ENCODE measurements at places on chromosomes 5 and 9. TPM values are rescaled to one million over a fixed set of nuclear protein-coding genes. Genes with fewer than 3 reads are reported as not detected.

CDX1 gene
- 0.75 TPM for polyA plus RNA-seq

NUTM2F gene
- polyA plus RNA-seq: not detected

AP3S1 gene
- polyA plus RNA-seq: 112 TPM

RANBP6 gene
- polyA plus RNA-seq: 32.5 TPM

ABO gene
- 27.8 TPM for polyA plus RNA-seq

INSL6 gene
- polyA plus RNA-seq: 1.1 TPM

PCDHA11 gene
- 0.09 TPM for polyA plus RNA-seq

NR4A3 gene
- 2.4 TPM for polyA plus RNA-seq

PCDHB13 gene
- polyA plus RNA-seq: 6.9 TPM

BSPRY gene
- 9.9 TPM for polyA plus RNA-seq

THOC3 gene
- 93.0 TPM for polyA plus RNA-seq

TAF11L10 gene
- not detected for polyA plus RNA-seq

TMEM215 gene
- polyA plus RNA-seq: 0.12 TPM

- DNase-seq: no peak
These were observed 50.0 kb upstream of the KLF4 start for GRCh38 chr9:107539427-107540163.

DNA sequence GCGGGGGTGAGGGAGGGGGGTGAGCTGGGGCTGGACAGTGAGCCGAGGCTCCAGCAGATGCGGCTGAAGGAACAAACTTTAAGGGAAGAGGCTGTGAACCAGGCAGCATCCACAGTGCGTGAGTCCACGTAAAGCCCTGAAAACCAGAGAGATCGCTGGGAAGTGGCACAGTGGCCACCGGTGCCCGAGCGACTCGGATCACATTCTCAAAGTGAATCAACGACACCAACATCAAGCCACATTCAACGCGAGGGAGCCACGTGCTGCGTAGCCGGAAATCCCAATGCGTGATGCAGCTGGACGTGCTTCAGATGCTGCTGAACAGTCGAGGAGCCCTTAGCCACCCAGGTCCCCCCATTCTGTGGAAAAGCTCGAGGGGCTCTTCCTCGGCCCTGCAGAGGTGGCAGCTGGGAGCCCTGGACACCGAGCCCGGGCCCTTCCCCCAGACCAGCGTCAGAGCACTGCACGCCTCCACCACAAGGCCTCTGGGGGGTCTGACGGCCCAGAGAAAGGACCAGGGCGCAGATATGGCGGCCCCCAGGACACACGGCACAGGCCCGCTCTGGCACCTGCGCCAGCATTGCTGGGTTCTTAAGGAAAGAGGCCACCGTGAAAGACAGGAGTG is 53.7 kb upstream of the EXOC3 start:
- no peak for DNase-seq

DNA sequence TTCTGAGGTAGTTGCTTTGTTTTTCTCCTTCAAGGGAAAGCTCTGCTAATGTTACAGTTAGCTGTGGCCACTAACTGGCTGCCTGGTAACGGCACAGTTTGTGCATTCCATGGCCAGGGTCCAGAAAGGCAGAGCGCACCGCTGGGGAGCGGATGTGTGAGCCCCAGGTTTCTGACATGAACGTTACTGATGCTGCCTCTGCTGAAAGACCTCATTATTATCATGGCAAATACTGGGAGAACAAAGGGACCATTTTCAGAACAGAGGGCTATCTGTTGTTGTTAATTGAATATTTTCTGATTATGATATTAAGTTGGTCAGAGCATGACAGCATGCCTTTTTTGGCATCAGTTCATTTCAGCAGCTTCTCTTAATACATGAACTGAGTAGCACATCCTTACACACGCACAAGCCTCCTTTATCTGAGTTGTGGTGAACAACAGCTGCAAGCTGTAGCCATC is 134.1 kb downstream of the NUDT12 start:
- DNase-seq: no peak

GRCh38 chr5:127331890-127332649 is 41.5 kb downstream of the MEGF10 start:
- no peak for DNase-seq

DNA sequence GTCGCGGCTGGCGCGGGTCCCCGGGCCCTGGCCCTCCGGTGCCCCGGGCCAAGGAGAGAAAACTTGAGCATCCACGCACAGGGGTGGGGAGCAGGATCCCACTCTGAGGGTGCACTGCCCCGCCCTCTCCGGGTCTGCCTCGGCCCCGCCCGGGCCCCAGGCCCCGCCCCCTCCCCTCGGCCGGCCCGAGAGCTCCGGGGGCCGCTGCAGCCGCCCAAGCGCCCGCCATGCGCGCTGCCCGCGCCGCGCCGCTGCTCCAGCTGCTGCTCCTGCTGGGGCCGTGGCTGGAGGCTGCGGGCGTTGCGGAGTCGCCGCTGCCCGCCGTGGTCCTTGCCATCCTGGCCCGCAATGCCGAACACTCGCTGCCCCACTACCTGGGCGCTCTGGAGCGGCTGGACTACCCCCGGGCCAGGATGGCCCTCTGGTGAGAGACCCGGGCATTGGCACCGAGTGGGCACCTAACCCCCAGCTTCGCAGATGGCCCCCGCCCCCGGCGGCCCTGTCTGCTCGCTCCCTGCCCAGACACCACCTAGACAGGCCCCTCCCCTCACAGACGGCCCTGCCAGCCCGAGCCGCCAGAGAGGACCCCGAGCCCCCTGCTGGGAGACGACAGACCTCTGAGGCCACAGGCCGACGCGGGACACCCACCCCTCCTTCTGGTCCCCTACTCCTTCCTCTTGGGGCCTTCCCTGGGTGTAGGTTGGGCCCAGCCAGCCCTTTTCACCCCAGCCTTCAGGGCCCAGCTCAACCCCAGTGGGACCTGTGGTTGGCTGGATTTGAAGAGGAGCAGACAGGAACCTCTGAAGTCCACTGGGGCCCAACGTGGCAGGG is at the start of gene CERCAM:
Gene CERCAM (plus strand): TSS at position 207 of the 831 bp plus-strand sequence. CDS start 21 bp downstream, at position 228.
- no peak for DNase-seq

DNA sequence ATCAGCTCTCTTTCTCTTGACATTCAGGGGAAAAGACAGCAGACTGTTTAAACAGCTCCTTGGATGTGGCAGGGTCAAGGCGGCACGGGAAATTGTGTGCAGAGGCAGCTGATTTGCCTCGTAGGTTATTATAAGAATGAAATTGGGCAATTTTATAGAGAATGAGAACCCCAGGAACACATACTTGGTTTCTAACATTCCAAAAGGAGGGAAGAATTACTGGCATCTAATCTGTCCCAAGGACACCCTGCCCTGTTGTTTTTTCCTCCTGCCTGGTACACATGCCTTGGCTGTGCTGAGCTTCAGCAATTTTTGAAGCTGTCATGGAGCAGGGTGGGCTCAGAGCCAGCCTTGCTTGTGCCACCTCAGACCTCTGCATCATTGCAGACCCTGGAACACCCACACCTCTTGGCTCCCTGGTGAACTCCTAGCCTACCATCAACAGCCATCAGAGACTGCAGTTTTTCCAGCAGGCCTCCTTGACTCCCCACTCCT is 143.6 kb downstream of the BOD1 start:
- DNase-seq: no peak

- DNase-seq: no peak
These were observed 43.6 kb upstream of the TNFSF15 start for GRCh38 chr9:114849450-114849849.

- no peak for DNase-seq
These were observed 192.9 kb downstream of the NR3C1 start for GRCh38 chr5:143210576-143210975.

DNA sequence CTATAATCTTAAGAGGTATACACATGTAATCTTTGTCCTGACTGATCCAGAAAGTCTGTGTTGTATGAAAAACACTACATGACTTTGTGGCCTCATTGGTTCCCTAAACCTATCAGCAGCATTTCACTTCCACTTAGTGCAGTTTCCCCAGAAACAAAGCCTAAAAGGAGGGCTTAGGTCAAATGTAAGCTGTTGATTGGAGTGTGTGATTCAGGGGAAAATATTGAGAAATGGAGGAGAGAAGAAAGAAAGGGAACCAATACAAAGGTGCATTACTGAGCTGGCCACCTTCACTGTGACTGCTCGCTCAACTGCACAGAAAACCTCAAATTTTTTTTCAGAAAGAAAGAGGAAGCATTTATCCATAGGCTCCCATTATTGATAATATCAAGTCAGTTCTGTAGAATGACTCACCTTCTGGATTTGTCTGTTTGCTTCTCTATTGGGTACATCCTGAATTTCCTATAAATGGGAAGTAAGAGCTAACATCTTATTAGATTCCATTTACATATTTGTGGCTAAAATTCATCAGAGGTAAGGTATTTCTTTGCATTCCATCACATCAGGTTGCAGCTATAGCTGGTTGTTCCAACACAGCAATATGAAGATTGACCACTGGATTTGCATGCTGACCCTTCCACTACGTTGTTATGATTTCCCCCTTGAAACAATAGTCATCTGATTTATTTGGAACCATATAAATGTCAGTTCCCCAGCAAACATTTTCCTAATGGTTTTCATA is 10.3 kb upstream of the FST start:
- no peak for DNase-seq

GRCh38 chr5:25414742-25415141 is 770.0 kb upstream of the CDH10 start:
- no peak for DNase-seq

DNA sequence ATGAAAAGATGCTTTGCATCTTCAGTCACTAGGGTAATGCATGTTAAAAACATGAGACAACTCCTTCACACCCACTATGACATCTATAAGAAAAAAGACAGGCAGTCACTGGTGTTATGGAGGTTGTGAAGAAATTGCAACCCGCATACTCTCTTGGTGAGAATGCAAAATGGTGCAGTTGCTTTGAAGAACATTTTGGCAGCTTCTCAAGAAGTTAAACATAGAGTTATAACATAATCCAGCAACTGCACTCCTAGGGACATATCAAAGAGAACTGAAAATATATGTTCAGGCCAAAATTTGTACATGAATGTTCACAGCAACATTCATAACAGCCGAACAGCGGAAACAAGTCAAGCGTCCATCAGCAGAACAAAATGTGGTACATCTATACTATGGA is 46.3 kb upstream of the TBC1D9B start:
- DNase-seq: no peak

- no peak for DNase-seq
These were observed 107.2 kb downstream of the SEMA6A start for GRCh38 chr5:116467465-116467843.

GRCh38 chr9:124017929-124018729 is 6.6 kb downstream of the LHX2 start:
- no peak for DNase-seq

GRCh38 chr9:127344368-127345000 is 52.5 kb upstream of the SLC2A8 start:
- DNase-seq: no peak

DNA sequence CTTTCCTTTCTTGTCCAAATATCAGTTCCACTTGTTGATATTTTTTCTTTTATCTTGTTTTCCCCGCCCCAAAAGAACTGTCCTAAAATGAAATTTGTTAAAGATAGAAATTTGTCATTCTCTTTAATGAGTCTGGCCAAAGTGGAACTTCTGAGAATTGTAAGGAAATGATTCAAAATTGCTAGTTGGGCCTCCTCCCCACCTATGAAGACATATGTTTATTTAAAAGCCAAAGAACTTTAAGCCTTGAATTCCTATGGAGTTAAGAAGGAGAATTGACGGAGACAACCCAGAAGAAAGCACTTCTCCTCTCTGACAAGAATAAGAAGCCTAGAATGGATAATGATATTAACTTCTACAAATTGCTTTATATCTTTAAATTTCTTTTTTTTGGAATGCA is 59.1 kb upstream of the ALDH1A1 start:
- DNase-seq: no peak

DNA sequence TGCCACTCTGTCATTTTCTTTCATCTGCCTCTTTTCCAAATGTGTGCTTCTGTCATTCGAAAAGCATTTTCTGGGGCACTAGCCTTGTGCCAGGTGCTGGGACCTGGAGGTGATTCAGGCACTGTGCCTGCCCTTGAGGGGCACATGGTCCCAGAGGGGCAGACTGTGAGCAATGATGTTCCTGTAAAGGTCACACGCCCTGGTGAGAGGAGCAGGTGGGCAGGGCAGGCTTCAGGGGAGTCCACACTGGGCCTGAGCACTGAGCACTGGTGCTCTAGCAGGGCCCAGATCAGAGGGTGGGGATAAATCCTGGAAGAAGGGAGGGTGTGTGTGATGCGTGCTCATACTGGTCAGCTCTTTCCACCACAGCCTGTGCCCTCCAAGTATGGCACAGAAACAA is 77.8 kb downstream of the COL15A1 start:
- DNase-seq: no peak

DNA sequence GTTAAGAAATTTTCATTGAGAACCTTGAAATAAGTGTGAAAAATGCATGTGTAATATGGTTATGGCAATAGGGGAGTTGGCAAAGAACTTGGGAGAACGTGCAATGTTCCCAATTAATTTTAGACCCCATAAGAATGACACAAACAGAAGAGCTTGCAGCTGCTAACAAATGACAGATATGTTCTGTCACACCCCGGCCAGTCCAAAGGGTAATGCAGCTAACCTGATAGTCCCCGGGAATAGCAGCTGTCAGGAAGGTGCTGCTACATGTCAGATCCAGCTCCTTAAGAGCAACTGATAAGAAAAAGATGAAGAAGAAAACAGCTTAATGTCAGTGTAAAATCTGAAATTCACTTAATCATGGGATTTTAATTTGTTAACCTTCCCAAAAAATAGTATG is 30.4 kb downstream of the SEMA5A start:
- no peak for DNase-seq

GRCh38 chr5:172102218-172102870 is 85.7 kb downstream of the STK10 start:
- no peak for DNase-seq

GRCh38 chr9:92961627-92962302 is 14.4 kb downstream of the FGD3 start:
- no peak for DNase-seq

Data from renal cortex interstitium (tissue), 15 donors.